ENCODE measurements at places on chromosomes 13 and 19.

DNA sequence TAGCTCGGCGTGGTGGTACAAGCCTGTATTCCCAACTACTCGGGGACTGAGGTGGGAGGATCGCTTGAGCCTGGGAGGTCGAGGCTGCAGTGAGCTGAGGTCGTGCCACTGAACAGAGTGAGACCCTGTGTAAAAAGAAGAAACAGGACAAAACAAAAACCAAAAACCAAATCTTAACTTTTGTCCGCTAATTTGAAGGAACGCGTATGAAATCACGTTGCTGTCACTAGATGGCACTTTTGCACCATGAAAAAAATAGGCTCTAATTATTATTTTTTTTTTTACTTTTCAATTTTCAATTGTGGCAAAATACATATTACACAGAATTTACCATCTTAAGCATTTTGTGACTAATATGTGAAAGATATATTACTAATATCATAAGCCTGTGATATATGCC, 17.6 kb upstream of the ZNF835 start:
- DNase-seq: no peak

DNA sequence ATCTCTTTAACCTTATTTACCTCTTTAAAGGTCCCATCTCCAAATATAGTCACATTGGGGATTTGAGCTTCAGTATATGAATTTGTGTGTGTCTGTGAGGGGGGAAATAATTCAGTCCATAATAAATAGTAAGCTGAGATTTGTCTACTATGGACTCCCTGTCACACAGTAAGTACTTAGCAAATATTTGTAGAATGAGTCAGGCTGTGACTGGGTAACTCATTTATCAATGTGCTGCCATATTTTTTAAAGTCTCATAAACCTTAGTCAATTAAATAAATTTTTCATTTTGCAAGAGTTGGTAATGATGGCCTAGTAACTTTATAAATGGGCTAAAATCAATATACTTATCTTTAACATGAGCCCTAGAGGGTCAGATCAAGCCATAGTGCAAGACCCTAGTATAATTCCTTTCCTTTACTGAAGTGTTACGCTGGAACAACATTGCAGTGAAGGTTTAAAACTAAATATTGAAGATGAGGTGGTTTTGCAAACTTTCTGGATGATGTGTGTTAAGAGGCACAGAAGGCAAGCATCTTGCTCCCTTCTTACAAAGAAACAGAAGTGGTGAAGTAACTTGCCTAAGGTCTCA, 305.1 kb downstream of the KCNRG start:
- DNase-seq: no peak

GRCh38 chr13:66427458-66427861, 802.7 kb downstream of the PCDH9 start:
- no peak for DNase-seq

DNA sequence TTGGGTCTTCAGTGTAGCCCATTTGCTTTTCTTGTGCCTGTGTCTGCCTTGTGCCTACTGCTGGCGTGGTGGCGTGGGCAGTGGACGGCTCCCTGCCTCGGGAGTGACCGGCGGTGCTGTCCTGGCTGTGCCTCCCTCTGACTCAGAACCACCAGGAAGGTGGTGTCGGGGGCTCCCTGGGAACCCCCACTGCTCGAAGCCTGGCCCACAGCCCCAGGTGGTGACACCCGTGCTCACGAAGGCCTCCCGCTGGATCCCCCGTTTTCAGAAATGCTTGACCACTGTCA, 5.1 kb upstream of the AMH start:
- no peak for DNase-seq

DNA sequence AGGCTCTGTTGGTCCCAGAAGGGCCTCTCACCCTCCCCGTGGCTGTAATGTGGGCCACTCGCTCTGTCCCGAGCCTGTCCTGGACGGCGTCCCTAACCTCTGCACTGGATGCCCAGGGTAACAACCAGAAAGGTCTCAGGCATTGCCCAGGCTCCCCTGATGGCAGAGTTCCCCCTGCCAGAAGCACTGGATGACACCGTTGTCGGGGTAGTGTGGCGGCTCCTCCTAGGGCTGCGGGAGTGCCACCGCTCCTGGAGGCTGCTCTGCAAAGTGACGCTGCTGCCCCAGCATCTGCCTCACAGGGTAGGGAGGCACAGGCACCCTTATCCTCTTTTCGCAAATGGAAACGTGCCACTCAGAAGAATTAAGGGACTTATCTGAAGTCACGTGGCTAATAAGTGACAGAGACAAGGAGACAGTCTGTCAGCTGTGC, 32.0 kb downstream of the MPHOSPH8 start:
- no peak for DNase-seq

DNA sequence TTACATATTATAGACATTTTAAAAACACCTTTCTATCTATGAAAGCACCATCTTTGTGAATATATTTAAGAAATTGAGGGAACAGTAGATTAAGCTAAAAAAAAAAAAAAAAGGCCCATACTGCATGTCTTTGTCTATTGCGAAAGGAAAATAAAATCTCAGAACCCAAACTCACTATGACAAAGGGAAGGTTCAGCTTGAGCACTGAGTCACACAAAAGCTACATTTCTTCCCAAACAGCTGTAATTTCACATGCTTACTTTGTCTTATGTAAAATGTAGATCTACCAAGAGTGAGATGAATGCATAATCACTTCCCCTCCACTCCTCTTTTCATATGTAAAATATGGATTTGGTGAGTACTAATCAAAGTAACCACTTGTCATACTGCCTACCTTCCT, 640.1 kb upstream of the KLF12 start:
- no peak for DNase-seq

GRCh38 chr13:101383595-101383994, 32.7 kb downstream of the NALCN start:
- DNase-seq: no peak

DNA sequence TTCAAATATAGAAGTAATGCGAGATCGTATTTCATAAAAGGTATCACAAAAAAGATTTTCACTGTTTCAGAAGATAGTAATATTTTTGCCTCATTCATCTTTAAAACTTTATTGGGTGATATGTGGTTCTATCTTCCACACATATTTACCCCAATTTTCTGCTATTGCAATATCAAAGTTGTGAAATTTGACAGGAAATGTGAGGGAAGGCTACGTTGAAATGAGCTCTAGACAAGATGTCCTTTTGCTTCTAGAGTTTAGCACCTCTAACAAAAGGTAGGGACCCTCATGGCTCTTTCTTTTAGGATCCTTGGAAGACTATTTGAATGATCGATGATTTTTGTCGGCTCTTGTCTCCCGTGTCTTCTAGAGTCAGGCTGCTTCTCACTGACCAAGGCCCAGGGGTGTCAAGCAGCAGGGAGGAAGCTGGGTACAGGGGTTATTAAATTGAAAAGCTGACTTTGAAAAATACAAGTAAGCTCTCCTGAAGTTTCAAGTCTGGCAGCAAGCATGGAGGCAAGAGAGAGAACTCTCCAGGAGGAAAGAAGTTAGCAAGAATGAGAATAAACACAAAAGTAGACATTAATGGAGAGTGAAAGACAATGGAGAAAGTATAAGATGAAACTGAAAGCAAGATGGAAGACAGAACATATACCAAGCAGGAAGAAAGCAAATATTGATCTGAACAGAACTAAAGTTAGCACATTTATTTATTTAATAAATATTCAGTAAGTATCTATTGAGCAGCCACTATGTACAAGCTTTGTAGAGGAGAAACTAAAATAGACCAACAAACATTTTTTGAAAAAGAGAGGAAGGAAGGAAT, 73.4 kb downstream of the RUBCNL start:
- no peak for DNase-seq

DNA sequence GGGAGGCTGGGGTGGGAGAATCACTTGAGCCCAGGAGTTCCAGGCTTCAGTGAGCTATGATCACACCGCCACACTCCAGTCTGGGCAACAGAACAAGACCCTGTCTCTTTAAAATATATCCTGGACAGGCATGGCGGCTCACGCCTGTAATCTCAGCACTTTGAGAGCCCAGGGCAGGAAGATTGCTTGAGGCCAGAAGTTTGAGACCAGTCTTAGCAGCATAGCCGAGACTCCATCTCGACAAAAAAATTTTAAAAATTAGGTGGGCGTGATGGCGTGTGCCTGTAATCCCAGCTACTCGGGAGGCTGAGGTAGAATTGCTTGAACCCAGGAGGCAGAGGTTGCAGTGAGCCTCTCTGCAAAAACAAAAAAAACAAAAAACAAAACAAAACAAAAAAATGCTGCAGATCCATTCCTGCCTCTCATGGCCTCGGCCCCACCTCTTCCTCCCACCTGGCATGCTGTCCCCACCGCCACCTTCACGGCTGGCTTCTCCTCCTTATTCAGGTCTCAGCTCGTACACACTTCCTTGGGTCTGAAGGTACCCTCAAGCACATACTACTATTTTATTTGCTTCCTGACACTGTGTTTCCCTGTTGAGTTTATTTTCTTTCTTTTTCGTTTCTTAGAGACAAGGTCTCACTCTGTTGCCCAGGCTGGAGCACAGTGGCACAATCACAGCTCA, 5.3 kb downstream of the RFX1 start:
- DNase-seq: no peak

GRCh38 chr19:50242581-50242980, 39.2 kb downstream of the MYH14 start:
- DNase-seq: no peak

DNA sequence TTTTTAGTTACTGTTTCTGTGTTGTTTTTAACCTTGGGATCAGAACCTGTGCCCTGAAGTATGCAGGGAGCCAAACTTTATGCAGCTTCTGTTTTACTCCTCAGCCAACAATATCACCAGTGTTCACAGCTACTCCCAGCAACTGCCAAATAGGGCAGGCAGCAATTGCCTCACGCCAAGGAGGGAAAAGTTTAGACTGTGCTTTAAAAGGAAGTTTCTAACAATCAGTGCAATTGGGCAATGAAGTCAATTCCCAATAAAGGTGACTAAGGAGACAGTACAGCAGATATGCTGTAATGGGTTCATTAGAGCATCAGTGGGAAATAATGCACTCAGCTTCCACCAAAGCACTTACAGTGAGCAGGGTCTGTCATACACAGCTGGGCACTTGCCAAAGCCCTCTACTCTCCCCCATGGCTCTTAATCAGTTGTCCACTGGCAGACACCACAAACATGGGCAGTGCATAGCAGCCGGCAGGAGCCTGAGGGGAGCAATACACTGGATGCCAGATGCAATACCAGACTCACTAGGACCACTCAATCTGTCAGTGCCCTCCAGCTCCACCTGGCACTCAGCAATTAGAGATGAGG, 19.3 kb downstream of the ENOX1 start:
- DNase-seq: no peak

- DNase-seq: no peak
Observed at GRCh38 chr19:32397671-32398101, 7.9 kb upstream of the DPY19L3 start.

DNA sequence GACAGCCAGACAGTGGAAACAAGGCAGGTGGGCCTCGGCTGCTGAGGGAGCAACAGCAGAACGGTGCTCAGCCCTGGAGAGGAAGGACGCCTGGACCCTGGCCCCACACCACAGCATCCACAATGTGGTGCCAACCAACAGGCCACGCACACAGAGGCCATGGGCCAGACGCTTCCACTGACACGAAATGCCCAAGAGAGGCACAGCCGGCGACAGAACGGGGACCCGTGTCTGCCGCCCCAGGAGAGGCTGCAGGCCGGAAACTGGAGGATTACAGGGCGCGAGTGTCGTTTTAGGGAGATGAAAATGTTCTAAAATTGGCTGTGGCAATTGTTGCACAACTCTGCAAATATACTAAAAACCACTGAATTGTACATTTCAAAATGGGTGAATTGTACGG, 69.7 kb downstream of the RASA3 start:
- no peak for DNase-seq

- no peak for DNase-seq
Observed at GRCh38 chr13:65638572-65639168, 1591.5 kb downstream of the PCDH9 start.

GRCh38 chr19:46979126-46980105, 40.2 kb upstream of the NPAS1 start:
- DNase-seq: no peak

DNA sequence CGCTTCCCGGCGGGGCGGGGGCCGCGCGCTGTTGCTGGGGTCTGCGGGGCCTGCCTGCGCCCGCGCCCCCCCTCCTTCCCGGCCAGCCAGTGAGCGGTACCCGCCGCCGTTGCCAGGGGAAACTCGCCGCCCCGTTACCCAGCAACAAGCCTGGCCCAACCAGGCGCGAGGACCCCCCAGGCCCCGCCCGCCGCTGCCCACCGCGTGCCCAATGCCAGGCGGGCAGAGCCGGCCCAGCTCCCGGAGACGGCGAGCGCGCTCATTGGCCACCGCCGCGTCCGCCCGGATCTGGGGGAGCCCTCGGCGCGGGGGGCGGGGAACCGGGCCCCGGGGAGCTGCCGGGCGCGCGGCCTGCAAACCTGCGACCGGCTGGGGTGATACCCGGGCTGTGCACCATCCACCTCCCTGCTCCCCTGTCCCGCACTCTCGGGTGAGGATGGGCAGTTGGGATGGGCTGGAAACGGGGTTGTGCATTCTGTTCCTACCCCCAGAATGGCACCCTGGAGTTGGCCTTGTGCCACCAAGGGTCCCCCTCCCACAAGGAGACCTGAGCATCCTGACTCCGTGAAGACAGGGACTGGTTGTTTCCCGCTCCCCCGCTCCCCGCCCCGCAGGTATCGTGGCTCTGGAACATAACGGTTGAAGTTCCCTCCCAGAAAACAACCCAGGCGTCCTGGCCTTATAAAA, 8.8 kb upstream of the BBC3 start:
- DNase-seq: peak; percentile 71

DNA sequence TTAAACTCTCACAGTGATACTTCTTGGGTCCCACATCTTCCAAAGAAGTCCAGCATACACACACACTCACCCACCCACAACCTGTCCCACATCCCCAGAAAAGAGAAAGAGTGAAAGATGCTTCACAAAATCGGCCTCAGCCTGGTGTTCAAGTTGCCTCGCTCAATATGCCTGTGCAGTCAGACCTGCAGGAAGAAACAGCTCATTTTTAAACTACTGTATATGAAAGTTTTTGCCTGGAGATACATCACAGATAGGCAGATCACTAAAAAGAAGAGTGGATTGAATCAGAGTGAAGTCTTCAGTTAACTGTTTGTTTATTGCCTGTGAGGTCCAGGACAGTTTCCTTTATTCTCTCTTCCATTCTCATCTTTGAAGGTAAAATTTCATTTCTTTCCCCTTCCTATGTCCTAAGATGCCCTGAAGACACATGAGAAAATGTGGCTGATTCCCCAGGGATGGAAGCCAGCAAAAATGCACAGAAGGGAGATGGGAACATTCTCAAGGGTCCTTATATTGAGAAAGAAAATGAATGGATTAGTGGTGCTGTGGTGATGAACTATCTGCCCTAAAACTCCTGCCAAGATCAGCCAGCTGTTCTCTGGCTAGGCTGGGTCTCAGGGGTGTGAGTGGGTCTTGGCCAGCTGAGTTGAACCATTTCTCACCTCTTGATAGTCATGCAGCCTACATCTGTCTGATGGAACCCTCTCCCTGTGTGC, 259.0 kb downstream of the ITGBL1 start:
- no peak for DNase-seq

DNA sequence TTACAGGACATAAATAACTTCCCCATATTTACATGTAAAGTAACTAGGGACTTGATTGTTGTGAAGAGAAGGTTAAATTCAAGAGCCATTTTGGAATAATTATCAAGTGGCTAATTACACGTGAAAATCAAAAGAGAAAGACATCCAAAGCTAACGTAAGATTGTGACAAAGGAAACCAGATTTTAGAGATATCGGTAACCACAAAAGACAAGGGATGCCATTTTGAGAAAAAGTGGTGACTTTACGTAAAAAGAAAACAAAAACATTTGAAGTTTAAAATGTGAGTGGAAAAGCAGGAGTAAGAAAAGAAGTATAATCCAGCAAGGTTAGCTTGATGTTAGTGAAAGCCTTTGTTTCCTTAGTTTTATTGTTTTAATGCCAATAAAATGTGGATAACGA, 10.9 kb upstream of the VWA8 start:
- peak; percentile 31 for DNase-seq

- peak; percentile 49 for DNase-seq
Observed at GRCh38 chr13:41917641-41918040, 43.3 kb downstream of the VWA8 start.

All from CD4-positive, alpha-beta T cell treated with Interleukin-4 for 4 hours (primary cell).